Posterior vena cava (tissue), 2 donors: ENCODE measurements at places on chromosomes 3 and 15.

GRCh38 chr15:74723754-74724334 is 1.5 kb downstream of the CYP1A1 start:
- no peak for DNase-seq

DNA sequence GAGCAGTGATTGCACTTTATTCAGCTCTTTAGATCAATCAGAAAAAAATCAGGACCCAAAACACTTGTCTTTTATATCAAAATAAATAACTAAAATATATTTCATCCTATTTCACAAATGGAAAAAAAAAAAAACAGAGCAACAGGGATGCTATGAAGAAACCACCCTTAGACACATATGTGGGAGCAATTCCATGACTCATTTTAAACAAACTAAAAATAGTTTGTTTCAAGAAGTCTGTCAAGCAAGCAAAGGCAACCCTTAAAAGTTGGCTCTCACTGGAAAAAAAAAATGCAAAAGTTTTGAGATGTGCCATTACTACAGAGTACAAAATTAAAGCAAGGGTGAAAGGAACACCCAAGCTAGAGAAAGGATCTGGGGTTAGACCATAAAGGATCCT is 5.7 kb downstream of the ATP13A3 start:
- no peak for DNase-seq

DNA sequence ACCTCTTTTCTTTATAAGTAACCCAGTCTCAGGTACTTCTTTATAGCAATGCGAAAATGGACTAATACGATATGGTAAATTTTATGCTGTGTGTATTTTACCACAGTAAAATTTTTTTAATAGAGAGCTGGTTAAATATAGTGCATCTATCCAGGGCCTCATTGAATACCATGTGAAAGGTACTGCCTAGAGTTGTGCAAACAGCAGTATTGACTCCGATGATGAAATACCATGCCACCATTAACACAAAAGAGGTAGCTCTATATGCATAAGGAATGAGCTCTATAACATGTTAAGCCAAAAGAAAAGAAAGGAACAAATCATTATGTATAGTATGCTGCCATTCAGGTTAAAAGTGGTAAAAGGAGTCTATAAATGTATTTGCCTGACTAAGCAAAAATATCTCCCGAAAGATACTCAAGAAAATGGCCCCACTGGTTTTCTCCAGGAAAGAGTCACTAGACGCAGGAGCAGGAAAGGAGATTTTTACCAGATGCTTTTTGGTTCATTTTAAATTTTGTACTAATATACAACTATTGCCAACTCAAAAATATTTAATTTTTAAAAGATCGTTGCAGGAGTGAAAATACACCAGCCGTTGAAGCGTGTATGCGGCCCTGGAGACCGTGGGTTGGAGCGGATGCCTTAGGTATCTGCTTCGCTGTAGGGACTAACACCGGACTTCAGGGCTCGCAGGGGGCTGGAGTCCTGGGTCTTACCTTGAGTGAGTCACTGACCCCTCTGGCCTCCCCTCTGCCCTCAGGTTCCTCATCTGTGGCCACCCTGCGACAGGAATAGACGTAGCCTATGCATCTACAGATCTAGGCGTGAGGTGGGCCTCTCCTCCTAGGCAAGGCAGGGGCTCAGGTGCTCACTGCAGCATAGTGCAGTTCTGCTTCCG is 120.1 kb downstream of the CHSY1 start:
- no peak for DNase-seq

DNA sequence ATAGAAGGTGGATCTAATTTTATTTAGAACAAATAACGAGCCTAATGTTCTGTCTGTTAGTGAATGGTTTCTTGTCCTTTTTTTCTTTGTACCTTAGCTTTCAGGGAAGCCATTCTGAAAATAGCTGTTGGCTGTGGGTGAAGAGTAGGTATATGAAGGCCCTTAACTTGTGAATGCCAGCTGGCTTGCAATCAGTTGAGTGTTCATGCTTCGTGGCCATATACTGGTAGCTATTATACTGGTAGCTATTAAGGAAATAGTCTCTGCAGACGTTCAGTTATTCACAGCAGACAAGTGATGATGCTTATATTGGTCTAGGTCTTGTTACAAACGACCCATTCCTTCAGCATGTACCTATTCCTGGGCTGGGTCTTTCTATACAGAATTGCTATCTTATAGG is 18.8 kb downstream of the TRIM71 start:
- no peak for DNase-seq

- DNase-seq, result no peak
These were observed 457.3 kb upstream of the KCNMB2 start for GRCh38 chr3:178078953-178079352.

DNA sequence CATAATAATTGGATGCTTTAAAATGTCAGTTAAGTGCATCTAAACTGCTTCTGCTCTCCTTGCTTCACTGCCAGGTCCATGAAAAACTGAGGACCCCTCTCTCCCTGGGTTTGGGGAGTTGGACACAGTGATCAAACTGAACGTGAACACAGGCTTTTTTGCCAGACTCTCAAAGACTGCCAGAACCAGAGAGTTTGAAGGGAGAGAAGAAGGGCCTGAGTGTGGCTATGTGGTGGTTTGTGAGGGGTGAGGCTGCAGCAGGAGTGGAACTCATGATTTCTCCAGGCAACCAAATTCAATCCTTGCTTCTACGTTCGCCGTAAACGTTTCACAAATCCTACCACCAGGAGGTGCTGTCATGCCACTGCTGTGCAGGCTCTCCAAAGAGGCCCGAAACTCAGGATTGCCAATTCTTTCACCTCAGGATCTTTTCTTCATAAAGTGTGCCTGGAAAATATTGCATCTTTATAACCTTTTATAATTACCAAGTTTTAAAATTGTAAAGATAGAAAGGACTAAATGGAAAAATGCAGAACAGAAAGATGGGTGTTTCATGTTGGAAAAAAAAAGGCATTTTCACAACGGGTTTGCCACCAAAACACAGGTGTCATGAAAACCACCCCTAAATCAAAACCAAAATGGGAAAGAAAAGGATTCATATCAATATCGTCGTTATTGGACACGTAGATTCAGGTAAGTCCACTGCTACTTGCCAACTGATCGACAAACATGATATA is 19.7 kb downstream of the TM4SF4 start:
- DNase-seq, result no peak

DNA sequence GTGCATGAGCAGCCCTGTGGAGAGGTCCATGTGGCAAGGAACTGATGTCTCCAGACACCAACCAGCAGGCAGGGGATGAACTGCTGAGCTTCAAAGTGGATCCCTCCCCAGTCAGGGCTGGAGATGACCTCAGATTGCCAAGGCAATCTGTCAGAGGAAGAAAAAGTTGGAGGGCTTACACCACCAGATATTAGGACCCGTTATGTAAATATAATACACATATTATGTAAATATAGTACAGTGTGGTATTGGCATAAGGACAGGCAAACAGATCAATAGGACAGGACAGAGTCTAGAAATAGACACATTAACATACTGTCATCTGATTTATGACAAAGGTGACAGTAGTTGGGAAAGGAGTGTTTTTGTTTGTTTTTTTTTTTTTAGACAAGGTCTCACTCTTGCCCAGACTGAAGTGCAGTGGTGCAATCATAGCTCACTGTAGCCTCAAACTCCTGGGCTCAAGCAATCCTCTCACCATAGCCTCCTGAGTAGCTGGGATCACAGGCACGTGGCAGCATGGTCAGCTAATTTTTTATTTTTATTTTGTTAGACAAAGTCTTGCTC is 18.0 kb upstream of the RAB7A start:
- DNase-seq, result peak; percentile 26

- no peak for DNase-seq
These were observed 15.4 kb upstream of the PRKAR2A start for GRCh38 chr3:48863122-48863521.

DNA sequence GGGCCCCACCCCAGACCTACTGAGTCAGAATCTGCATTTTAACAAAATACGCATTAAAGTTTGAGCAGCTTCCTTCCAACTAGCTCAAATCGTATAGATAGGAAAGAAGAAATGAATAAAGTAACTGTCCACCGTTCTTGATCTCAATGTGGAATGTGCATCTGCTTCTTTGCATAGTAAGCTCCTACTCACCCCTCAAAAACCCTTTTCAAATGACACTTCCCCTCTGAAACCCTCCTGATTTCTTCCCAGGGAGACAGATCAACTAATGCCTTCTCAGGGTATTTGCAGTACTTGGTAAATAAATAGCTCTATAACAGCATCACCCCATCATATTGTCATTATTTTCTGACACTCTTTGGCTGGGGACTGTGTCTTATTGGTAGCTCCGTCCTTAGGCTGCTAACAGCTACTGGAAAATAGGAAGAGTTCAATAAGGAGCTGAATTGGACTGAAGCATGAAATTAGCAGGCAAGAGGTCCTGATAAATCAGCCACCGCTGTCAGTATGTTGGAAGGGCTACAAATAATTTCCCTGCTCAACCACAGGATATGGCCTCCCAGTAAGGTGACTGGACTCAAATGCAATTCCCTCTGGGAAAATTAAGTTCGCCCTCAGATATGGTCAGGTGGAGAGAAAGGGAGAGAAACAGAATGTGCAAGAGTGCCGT is 10.2 kb downstream of the OXTR start:
- DNase-seq, result no peak

- DNase-seq, result no peak
These were observed 118.7 kb downstream of the THRB start for GRCh38 chr3:24375947-24376384.

DNA sequence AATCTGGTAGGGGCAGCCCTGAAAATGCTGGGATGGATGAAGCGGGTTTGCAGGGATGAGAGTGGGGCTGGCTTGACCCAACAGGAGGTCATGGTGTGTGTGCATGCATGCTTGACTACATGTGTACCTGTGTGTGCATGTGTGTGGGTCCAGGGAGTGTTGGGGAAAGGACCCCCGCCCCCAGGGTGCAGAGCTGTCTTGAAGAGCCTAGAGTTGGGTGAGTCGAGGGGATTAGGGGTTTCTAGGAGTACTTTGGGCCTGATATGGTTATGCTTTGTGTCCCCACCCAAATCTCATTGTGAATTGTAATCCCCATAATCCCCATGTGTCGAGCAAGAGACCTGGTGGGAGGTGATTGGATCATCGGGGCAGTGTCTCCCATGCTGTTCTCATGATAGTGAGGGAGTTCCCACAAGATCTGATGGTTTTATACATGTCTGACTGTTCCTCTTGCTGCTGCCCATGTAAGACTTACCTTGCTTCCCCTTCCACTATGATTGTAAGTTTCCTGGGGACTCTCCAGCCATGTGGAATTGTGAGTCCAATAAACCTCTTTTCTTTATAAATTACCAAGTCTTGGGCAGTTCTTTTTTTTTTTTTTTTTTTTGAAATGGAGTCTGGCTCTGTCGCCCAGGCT is 5.2 kb upstream of the LCTL start:
- no peak for DNase-seq

DNA sequence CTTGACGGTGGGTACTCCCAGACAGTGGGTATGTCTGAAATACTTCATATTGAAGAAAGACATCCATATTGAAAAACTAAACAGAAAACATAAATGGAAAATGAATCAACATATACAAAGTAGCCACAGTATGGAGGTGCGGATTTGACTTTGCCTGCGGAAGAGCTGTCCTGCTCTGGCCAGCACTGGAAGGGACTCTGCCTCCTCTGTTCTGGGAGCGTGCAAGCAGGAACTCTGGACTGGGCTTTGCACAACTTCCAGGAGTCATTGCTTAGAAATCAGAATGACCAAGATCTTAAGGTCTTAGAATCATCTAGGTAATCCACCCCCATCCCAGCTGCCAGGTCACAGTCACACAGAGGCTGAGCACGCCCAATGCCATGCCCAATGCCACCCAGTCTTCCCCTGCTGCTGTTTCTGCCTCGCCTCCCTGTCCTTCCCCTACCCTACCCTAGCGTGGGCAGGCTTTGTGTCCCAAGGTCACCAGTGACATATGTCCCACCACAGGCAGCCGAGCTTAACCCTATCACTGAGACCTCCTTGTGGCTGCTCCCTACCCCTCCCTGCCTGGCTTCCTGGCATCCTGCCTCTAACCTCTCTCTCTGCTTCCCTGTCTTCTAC is 36.3 kb downstream of the CDC25A start:
- DNase-seq, result no peak

DNA sequence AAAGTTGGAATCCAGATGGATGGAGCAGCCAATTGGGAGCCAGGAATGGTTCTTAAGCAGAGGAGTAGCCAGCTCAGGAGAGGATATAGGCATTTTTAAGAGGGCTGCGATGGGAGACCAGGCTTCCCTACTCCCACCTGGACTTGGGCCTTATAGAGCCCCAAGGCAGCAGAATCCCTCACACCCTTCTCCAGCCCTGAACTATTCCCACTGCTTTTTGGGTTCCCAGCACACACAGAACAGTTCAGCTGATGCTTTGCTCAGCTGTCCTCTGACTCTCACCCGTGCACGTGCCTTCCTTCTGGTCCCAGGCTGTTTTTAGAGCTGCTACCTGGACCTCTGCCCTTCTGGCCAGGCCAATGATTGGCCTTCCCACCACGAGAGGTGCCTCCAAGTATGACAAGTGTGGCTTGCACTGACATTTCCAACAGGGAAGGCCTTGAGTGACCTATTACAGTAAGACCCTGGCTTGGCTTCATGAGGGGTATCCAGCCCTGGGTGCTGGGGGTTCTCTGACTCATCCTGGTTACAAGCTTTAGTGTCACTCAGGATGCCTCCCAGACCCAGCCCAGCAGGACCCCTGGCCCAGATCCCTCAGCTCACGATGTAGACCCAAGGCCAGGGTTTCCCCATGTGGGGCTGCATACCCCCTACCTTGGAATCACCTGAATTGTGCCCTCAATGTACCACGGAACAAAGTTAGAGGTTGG is 25.2 kb downstream of the NOX5 start:
- DNase-seq, result no peak

GRCh38 chr3:190414297-190414696 is 26.3 kb downstream of the CLDN16 start:
- DNase-seq, result no peak

DNA sequence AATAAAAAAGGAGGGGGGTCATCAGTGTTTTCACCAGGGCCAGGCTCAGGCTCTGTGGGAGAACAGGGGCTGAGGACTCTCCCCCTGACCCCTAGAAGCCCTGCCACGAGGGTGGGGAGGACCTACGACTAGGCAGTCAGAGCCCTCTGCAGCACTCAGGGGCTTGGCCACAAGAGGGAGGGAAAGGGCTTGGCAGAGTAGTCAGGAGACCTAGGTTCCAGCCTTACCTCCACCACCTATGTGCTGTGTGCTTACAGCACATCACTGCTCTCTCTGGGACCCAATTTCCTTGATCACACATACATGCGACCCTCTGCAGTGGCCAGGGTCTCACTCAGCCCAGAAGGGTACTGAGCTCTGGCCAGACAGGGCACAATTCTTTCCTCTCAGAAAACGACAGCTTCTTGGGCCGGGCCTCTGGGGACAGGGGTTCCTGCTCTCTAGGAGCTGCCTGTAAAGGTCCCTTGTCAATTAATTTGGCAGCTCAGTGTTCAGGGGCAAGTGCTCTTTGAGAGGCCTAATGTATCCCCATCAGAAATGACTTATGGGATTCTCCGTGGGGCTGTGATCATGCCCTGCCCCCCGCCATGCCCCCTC is 16.4 kb upstream of the SKIC8 start:
- DNase-seq, result peak; percentile 31

GRCh38 chr3:182544542-182544941 is 248.8 kb upstream of the ATP11B start:
- DNase-seq, result no peak

- no peak for DNase-seq
These were observed 59.5 kb downstream of the FNDC3B start for GRCh38 chr3:172098698-172099494.
